ENCODE measurements at places on chromosomes 16 and 17. TPM values are rescaled to one million over a fixed set of nuclear protein-coding genes. Genes with fewer than 3 reads are reported as not detected.

- DNase-seq = no peak
Measured at GRCh38 chr16:54446639-54447038, 160.1 kb upstream of the IRX3 start.

DNAH2 gene
- 3.5 TPM for polyA plus RNA-seq

DNA sequence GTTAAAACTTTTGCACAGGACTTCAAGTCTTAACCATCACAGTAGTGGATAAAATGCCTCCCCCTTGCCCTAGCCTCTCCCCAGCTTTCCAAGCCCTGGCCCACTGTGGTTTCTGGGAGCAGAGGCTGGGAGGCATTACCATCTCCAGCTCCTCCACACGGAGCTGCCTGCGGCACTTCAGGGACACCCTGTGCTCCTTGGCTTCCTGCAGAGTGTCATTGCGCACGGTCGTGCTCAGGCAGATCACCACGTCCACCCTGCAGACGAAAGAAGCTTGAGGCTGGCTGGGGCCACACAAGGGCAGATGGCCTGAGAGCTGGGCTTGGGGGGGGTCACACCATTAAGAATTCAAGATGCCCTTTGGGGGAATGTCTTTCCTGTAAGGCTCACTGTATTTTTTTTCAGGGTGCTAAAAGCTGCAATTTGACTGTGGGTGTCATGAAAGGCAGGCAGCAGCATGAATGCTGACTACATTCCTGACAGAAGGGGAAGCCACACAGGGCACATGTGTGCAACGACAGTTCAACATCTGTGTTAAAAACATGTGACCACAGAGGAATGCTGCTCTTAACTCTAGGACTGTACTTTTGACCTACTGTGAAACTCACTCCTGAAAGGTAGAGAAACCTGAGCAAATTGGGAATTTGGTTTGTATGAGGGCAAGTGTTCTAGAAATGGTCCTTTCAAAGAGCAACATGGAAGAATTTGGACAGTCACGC, 47.7 kb upstream of the CLEC18B start:
- no peak for DNase-seq

GRCh38 chr17:14156689-14157088, 80.0 kb downstream of the CDRT15 start:
- no peak for DNase-seq

DNA sequence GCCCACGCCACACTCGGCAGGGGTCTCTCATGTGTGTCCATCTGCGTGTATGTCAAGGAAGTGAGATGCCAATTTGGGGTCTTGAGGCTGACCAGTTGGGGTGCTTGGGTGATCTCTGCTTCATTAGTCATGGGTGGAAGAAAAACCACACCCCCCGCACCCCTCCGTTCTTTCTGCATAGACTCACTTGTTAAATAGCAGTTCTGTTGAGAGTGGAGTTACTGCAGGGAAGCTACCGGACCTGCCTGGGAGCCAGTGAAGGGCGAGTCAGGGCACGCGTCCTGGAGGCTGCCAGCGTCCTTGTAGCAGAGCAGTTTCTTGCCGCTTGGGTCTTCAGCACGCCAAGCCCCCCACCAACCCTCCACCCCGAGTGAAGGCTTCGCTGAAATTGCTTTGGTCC, 8.5 kb downstream of the SNN start:
- no peak for DNase-seq

C16orf89 gene
- 0.39 TPM for polyA plus RNA-seq

ITGB3 gene
- 15.1 TPM for polyA plus RNA-seq

GRB7 gene
- 1.0 TPM for polyA plus RNA-seq

DNA sequence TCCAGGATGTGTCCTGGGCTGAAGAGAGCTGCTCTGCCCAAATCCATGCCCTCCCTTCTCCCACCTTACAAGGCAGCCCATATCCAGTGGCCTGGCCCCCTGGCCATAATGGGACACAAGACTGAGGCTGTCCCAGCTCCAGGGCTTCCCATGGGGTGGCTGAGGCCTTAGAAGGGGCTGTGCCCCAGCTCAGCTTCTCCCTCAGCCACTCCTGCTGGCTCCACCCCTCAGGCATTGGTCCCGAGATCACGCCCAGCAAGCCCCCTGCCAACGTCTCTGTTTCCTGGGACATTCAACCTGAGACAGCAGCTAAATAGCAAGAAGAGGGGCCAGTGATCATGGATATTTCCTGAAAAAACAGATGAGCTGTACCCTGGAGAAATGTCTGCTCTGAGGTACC, 43.3 kb downstream of the ARHGAP27 start:
- no peak for DNase-seq

DNA sequence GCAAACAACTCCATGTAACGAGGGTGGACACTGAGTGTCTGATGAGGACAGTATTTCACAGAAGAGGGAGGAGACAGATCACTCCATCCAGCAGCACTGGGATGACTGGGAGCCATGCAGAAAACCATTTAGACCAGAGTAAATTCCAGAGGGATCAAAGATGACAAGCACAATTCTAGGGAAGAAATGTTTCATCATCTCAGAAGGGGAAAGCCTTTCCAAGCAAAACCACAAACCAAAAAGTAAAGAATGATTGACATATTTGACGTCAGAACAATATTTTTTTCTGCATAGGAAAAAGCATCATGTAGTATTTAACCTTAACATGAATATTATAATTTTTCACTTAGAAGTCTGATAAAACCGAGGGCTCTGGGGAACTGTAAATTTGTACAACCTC, 4.8 kb downstream of the DNASE1 start:
- DNase-seq = no peak

CCL17 gene
- not detected for polyA plus RNA-seq

KCNJ12 gene
- polyA plus RNA-seq = not detected

DNA sequence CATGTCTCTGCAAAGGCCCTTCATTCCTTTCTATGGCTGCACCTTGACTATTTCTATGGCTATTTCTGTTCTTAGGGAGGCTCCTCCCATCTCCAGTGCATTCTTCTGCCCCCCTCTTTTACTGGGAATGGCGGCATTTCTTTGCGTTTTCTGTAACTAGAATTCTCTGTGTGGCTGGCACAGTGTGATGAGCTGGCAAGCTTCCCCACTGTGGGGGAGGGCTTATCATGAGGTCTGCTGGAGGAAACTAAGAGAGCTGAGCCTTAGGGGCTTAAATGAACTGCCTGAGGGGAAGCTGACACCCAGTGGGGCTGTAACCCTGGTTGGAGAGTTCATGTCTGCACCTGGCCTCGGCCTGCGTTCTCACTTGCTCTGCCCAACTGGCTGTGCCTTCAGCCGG, 1.5 kb upstream of the CARD14 start:
- no peak for DNase-seq

DNA sequence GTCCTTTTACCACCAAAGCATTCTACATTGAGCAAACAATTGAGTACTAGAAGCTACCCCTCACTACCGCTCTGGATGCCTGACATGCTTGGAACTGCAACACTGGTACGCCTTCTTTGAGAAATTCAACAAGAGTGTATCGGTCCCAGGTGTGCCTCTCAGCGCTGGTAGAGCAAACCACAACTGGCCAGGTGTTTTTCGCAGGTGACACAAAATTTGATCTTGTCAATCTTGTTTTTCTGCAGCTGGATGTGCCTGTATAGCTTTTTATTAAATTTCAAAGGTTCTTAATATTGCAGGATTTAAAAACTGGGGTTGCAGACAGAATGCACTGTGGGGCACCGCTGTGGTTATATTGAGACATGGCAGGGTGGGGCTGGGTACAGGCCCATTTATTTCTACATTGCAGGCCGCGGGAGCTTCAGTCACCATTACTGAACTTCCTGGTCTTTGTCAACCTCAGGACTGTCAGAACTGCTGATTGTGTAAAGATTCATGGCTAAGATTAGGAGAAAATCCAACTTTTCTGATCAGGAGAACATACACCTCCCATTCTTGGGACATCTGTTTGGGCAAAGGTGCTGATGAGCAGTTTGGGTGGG, 4.5 kb upstream of the SNX20 start:
- DNase-seq = no peak

GRCh38 chr16:11410376-11411058, 65.3 kb downstream of the RMI2 start:
- DNase-seq = no peak

GRCh38 chr16:3766177-3766576, 48.9 kb upstream of the TRAP1 start:
- no peak for DNase-seq

DNA sequence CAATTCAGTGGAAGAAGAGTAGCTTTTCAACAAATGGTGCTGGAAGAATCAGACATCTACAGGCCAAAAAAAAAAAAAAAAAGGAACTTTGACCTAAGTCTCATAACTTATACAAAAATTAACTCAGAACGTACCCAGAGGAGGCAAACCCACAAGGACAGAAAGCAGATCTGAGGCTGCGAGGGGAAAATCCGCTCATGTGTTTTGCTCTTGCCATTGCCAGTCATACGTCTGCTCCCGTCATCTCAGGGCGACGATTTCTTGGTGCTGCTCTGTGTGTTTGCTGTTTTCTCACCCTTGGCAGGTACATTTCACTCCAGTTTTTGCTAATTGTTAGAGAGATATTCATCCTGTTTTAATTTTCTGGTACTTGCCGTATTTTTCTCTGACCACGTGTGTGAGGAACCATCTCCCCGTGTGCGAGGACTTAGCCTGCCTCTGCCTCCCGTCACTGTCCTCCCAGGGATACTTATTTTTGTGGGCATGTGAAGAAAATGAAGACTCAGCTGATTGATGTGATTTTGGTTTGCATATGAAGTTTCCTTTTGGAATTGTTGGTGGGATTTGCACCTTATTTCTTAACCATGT, 33.4 kb upstream of the ACSF3 start:
- no peak for DNase-seq

GRCh38 chr16:66103211-66103610, 263.3 kb upstream of the CDH5 start:
- DNase-seq = no peak

- DNase-seq = peak; percentile 79
Measured at GRCh38 chr17:81387100-81388090, 7.9 kb upstream of the BAHCC1 start.

DNA sequence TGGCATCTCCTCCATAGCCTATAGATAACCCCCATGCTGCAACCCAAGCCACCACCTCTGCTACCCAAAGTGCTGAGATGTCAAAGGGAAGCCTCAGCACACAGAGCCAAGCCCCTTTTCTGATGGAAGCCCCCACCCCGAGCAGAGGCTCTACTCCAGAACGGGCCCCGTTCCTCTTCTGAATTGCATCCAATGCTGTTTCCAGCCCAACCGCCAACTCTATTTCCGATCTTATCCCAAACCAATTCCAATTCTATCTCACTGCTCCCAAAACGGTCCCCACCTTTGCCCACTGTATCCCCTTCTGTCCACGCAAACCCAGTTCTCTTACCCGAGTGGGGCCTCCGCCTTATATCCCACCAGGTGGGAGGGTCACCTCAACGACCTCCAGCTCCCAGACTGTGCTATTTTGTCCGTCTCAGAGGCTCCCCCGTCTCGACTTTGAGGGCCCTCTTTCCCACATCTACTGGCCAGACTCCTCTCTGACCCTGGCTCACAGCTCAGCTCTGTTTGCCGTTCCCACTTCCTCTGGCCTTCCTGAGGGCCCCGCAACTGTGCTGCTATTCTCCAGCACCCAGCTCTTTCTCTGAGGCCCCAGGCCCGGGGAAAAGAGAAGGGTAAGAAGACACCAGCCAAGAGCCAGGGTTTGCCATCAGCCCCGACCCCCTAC, 487 bp downstream of the SRL start:
- DNase-seq = no peak

DNA sequence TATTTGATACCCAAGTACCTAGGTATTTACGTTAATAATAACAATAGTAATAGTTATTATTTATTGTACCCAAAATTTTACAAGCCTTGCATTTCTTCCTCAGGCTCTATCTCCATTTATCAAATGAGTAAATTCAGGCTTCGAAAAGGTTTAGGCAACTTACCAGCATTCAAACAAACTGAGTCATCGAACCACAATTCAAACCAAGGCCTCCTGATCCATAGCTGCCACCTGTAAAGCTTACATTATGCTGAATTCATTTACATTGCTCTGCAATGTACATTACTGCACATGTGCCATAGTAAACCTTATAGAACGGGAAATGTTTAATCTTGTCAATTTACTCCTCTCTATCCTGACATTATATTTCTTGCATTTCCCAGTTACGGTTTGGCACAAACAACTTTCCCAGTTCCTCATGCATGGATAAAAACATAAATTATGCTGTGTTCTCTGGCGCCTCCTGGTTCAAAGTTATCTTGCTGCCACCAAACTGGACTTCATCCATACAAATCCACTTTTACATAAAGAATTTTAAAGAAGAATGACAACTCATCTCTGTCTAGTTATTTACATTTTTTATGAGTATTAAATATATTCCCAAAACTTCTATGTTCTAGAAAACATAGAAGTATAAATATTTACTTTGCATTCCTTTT, 360.6 kb upstream of the SOX9 start:
- no peak for DNase-seq

GGT6 gene
- polyA plus RNA-seq = not detected

CHST5 gene
- 0.26 TPM for polyA plus RNA-seq

GRCh38 chr17:17398188-17398942, 78.4 kb upstream of the MED9 start:
- no peak for DNase-seq

DNA sequence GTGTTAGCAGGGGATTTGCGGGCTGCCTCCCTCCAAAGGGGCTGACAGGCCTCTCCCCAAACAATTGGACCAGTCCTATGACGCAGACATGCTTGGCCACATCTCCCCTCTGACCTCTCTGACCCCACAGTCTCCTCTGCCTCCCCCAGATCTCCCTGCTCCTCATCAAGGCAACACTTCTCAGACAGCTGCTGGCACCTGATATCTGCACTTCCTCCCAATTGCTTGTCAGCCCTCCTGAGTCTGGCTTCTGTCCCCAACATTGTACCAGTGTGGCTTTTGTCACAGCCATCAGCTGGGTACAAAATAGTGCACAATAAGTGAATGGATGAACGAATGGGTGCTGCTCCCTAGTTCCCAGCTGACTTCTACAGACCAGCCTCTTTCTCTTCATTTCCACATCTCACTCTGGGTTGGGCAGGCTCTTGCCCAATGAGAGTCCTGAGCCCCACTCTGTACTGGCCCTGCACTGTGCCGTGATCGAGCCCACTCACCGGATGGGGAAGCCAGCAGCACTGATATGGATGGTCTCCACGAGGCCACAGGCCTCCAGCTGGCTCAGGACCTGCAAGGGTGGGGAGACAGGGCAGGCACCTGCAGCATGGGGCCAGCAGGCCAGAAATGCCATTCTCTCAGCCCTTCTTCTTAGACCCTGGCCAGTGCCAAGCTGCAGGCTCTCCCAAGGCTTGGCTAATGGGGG, 17.1 kb downstream of the ZNHIT3 start:
- no peak for DNase-seq

- peak; percentile 85 for DNase-seq
Measured at GRCh38 chr16:19589771-19590302, 34.3 kb downstream of the VPS35L start.

WNT9B gene
- not detected for polyA plus RNA-seq

- no peak for DNase-seq
Measured at GRCh38 chr17:56908001-56908542, 5.8 kb downstream of the TRIM25 start.

GRCh38 chr17:69593351-69593715, 178.8 kb downstream of the MAP2K6 start:
- no peak for DNase-seq

ST6GALNAC1 gene
- polyA plus RNA-seq = 0.46 TPM

RGS11 gene
- polyA plus RNA-seq = 1.6 TPM

GRCh38 chr16:53597776-53598175, 94.8 kb upstream of the AKTIP start:
- no peak for DNase-seq

Data from muscle of arm (tissue), 14 donors.